ENCODE measurements at places on chromosomes 7 and 10. TPM values are rescaled to one million over a fixed set of nuclear protein-coding genes. Genes with fewer than 3 reads are reported as not detected.

GRCh38 chr7:2645274-2645868 is 13.6 kb downstream of the TTYH3 start:
- H3K36me3 ChIP-seq, result no peaks in the 10 kb centered on the region
- peaks cover 12% of the 10 kb centered on the region for H3K4me1 ChIP-seq
- H3K4me3 ChIP-seq, result peak overlapping the region; percentile 78

- H3K27ac ChIP-seq, result peak overlapping the region; percentile 97
- no peak for DNase-seq
- H3K4me3 ChIP-seq, result peak overlapping the region; percentile 79
- peaks cover 77% of the 10 kb centered on the region for H3K4me1 ChIP-seq
Measured at GRCh38 chr7:149869291-149869650, 4.5 kb upstream of the ATP6V0E2 start.

GRCh38 chr7:96833676-96834453 is 124.2 kb upstream of the SEM1 start:
- H3K27ac ChIP-seq, result no peak overlapping the region
- peaks cover 40% of the 10 kb centered on the region for H3K27me3 ChIP-seq
- peaks cover 25% of the 10 kb centered on the region for H3K4me1 ChIP-seq
- H3K36me3 ChIP-seq, result peaks cover 8% of the 10 kb centered on the region

- peaks cover 81% of the 10 kb centered on the region for H3K27me3 ChIP-seq
- peaks cover 2% of the 10 kb centered on the region for H3K36me3 ChIP-seq
- DNase-seq, result no peak
- H3K4me3 ChIP-seq, result no peak overlapping the region
- H3K4me1 ChIP-seq, result peaks cover 24% of the 10 kb centered on the region
Measured at GRCh38 chr7:27197137-27198042, 2.5 kb downstream of the HOXA13 start.

DNA sequence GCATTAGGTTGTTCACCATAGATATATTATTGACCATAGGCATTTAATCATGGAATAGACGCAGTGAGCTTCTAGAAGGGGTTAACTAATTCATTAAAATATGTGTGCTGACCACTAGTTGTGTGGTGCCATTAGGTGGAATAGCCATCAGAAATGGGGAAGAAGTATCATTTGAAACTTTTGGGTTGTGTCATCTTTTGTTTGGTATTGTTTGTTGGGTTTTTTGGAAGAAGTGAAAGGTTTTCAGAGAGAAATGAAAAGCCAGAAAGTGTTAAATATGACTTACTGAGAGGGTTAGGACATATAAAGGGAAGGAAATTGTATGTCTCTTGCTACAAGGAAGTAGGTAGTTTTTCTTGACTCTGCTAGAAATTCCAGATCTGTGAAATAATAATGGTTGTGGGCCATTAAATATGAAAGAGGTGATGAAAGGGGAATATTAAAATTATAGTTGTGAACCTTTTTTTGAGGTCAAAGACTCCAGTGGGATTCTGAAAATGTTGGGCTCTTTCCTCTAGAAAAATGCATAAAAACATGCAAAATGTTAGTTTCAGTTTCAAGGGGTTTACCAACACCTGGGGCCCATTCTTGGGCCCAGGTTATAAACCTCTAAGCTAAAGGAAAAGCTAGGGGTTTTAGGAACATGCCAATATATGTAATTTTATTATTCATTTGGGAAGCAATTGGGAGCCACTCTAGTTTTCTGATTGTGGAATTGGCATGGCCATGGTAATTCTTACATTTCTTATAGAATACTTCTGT is 348.5 kb downstream of the BBS9 start:
- no peak overlapping the region for H3K27ac ChIP-seq
- H3K27me3 ChIP-seq, result no peaks in the 10 kb centered on the region
- peaks cover 3% of the 10 kb centered on the region for H3K36me3 ChIP-seq

DNA sequence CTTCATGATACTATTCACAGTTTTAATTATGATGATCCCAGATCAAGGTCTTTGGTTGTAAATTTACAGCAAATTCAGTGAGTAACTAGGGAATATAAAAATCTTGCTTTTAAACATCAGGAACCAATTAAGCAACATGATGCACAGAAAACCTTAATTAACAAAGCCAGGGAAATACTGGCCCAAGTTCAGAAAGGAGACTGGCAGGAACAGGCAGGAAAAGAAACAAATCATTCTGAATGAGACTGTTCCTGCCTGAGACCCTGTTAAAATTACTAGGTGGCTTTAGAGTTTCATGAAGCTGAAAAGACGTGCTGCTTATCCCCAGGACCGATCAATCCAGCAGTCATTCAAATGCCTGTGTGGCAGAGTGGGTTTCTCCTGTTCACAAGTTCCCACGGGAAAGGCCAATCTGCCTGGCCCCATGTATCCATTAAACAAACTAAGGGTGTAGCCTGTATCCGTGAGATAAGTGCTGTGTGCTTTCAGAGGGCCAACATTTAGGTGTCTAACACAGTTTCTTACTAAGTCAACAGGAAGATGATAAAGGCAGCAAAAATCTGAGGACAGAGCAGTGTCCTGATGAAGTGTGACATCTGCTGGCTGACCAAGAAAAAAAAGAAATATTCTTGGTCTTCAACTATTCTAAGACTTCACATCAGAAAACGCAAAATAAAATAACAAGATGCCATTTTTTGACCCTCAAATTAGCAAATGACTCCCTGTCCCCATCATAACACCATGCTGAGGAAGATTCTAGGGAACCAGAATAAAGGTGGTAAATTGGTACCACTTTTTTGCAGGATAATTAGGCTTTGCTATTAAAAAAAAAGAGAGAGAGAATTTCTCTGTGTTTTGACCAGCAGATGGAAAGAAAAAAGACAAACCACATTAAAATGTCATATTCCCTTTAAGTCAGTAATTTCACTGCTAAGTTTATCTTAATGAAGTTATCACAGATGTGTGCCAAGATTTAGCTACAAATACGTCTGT is 34.2 kb downstream of the PUS7 start:
- H3K4me1 ChIP-seq, result peaks cover 3% of the 10 kb centered on the region
- H3K27me3 ChIP-seq, result no peaks in the 10 kb centered on the region
- DNase-seq, result no peak
- peaks cover 3% of the 10 kb centered on the region for H3K36me3 ChIP-seq
- H3K4me3 ChIP-seq, result no peak overlapping the region
- H3K27ac ChIP-seq, result no peak overlapping the region

DNA sequence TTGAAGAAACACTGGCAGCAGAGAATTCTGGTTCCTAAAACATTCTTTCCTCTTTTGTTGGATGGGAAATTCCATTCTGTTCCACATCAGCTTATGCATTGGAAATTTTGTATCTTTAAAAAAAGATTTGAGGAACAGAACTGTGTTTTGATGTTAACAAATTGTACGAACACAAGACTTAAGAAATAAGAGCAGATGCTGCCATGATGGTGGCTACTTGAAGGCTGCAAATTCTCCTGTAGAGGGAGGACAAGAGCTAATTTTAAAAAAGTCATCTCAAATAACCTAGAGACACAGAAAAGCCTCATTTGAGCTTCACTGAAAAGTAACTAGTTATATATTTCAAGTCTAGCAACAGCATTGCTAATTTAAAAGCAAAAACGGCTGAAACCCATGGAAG is 29.8 kb downstream of the NDUFB2 start:
- peaks cover 3% of the 10 kb centered on the region for H3K36me3 ChIP-seq
- no peaks in the 10 kb centered on the region for H3K27me3 ChIP-seq
- no peak for DNase-seq

DNA sequence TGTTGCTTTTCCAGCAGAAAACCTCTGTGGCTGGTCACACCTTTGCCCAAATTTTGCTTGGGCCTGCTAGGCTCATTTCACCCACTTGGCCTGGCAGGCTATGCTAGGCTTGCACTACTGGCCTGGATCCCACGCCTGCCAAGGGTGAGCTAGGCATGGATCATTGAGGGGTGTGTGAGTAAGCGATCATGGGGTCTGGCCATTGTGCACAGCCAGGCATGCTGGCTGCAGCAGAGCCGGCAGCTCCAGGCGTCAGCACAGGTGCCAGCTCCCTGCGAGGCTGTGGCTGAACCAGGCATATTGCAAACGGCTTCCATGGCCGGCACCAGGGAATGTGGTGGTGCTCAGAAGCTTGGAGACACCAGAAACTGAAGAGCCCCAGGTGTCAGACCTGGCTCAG is 19.2 kb downstream of the CFAP70 start:
- H3K36me3 ChIP-seq, result no peaks in the 10 kb centered on the region
- no peak overlapping the region for H3K4me3 ChIP-seq
- no peak for DNase-seq
- no peaks in the 10 kb centered on the region for H3K4me1 ChIP-seq
- no peak overlapping the region for H3K27ac ChIP-seq
- no peaks in the 10 kb centered on the region for H3K27me3 ChIP-seq

GRCh38 chr10:11933577-11934223 is 108.9 kb downstream of the UPF2 start:
- H3K27me3 ChIP-seq, result no peaks in the 10 kb centered on the region
- H3K4me3 ChIP-seq, result no peak overlapping the region
- peaks cover 29% of the 10 kb centered on the region for H3K36me3 ChIP-seq
- H3K27ac ChIP-seq, result no peak overlapping the region
- DNase-seq, result no peak

- H3K4me3 ChIP-seq, result no peak overlapping the region
- peaks cover 4% of the 10 kb centered on the region for H3K27me3 ChIP-seq
- H3K4me1 ChIP-seq, result peaks cover 1% of the 10 kb centered on the region
- H3K27ac ChIP-seq, result no peak overlapping the region
Measured at GRCh38 chr7:99195867-99196266, 12.0 kb downstream of the KPNA7 start.

DNA sequence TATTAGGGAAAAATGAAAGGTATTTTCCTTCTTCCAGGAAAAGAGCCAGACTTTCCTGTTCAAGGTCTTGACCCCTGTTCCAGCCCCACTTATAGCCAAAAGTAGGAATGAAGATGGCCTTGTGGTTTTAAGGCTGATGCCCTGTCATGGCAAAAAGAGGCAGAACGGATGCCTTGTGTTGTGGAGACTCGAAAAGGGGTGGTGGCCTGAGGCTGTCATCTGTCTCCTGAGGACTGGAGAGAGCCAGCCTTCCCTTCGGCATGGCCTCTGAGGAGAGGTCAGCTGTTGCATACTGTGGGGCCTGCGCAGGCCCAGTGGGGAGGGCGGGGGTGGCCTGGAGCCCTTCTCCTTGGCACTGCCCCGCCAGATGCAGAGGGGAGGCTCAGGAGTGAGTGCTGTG is 166.0 kb upstream of the EEPD1 start:
- H3K4me1 ChIP-seq, result no peaks in the 10 kb centered on the region
- no peaks in the 10 kb centered on the region for H3K27me3 ChIP-seq
- H3K36me3 ChIP-seq, result no peaks in the 10 kb centered on the region
- no peak overlapping the region for H3K27ac ChIP-seq

DNA sequence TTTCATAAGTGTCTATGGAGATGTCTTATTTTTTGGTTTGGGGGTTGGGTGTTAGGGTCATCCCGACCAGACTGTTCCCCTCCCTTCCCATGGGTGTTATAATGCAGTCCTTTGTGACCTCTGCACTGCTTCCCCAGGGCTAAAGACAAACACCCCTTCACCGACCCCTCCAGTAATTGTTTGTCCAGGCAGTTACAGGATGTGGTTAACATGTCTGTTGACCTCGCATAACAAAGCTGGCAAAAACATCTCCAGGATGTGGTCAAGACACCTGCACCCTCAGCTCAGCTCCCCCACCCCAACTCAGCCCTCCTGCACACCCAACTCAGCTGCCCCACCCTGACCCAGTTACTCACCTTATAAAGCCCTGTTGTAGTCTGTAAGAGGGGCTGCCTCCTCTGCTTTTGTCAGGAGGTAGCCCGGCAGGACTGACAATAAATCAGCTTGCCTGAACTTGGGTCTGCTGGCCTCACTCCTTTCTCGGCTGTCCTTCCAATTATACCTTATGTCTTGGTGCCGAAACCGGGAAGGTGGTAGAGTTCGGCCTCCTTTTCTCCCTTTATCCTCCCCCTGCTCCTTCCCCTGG is 102.2 kb downstream of the ZNF92 start:
- H3K4me1 ChIP-seq, result peaks cover 21% of the 10 kb centered on the region
- H3K27me3 ChIP-seq, result no peaks in the 10 kb centered on the region
- peak overlapping the region; percentile 82 for H3K27ac ChIP-seq
- peak; percentile 31 for DNase-seq
- H3K4me3 ChIP-seq, result peak overlapping the region; percentile 59
- H3K36me3 ChIP-seq, result peaks cover 28% of the 10 kb centered on the region

- no peaks in the 10 kb centered on the region for H3K4me1 ChIP-seq
- peaks cover 11% of the 10 kb centered on the region for H3K27me3 ChIP-seq
- no peak overlapping the region for H3K27ac ChIP-seq
- no peak for DNase-seq
Measured at GRCh38 chr7:69588773-69589172, 9.5 kb upstream of the AUTS2 start.

- H3K27me3 ChIP-seq, result peaks cover 3% of the 10 kb centered on the region
- DNase-seq, result no peak
- peaks cover 2% of the 10 kb centered on the region for H3K4me1 ChIP-seq
- H3K4me3 ChIP-seq, result no peak overlapping the region
- H3K36me3 ChIP-seq, result no peaks in the 10 kb centered on the region
Measured at GRCh38 chr7:32214913-32215312, 144.7 kb upstream of the PDE1C start.

DNA sequence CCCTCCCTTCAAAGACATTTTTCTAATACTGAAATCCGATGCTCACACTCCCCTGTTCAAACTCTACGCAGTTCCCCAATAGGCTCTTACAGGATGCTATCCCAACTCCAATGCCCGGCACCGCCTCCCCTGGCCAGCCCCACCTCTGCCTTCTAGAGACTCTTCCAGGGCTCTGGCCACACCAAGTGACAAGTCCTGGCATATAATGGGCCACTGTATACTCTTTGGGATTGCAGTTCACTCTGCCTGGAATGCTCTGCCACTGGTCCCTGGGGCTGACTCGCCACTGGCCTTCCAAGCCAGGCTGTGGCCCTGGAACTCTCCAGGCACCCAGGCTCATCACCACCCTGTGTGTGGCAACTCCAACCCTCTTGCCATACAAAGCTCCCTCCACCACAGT is 3.1 kb upstream of the BRI3 start:
- peaks cover 11% of the 10 kb centered on the region for H3K4me1 ChIP-seq
- no peaks in the 10 kb centered on the region for H3K36me3 ChIP-seq
- no peak overlapping the region for H3K4me3 ChIP-seq
- DNase-seq, result no peak

DNA sequence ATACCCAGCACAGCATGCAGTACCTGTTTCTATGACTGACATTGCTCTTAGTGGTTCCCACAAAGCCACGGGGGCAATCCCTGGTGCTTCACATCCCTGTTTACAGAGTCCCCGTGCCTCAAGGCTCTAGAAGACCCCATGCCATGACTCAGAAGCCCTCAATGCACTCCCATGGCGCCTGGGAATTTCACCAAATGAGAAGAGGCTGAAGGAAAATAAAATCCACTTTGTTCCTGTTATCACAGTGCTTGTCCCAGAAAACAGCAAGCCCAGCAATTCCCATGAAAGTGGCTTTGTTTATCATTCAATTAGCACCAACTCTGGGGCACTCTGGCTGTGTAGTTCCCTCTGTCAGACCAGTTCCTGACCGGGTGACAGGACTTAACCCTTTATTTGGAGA is 268.3 kb downstream of the TNS3 start:
- no peaks in the 10 kb centered on the region for H3K36me3 ChIP-seq
- H3K27ac ChIP-seq, result no peak overlapping the region
- peaks cover 3% of the 10 kb centered on the region for H3K4me1 ChIP-seq

The OR6B1 gene
- total RNA-seq, result not detected

The LOXL4 gene
- total RNA-seq, result not detected

The TLX1 gene
- not detected for total RNA-seq

The HOXA2 gene
- not detected for total RNA-seq

The NEUROG3 gene
- not detected for total RNA-seq

The WIPF3 gene
- not detected for total RNA-seq

The ITGA8 gene
- not detected for total RNA-seq

The TMEM273 gene
- 11.2 TPM for total RNA-seq

The TMEM196 gene
- not detected for total RNA-seq

The TSPAN13 gene
- total RNA-seq, result 0.42 TPM

The TBXAS1 gene
- total RNA-seq, result 2.1 TPM

The TRIL gene
- not detected for total RNA-seq

The MSMB gene
- total RNA-seq, result not detected

All from activated naive CD8-positive, alpha-beta T cell treated with anti-CD3 and anti-CD28 coated beads, Interleukin-2, amount 10 ng/mL, durations not matched to agents 7 days and 5 days (primary cell).